ENCODE measurements at places on chromosomes 1 and 21.

- peaks cover 13% of the 10 kb centered on the region for H3K4me1 ChIP-seq
- no peaks in the 10 kb centered on the region for H3K27me3 ChIP-seq
Measured at GRCh38 chr1:147545133-147545532, 3.8 kb downstream of the BCL9 start.

GRCh38 chr1:9389968-9390367 is 97.3 kb downstream of the SPSB1 start:
- H3K27ac ChIP-seq, result no peak overlapping the region
- peaks cover 6% of the 10 kb centered on the region for H3K4me1 ChIP-seq
- no peaks in the 10 kb centered on the region for H3K27me3 ChIP-seq
- H3K4me3 ChIP-seq, result no peak overlapping the region

DNA sequence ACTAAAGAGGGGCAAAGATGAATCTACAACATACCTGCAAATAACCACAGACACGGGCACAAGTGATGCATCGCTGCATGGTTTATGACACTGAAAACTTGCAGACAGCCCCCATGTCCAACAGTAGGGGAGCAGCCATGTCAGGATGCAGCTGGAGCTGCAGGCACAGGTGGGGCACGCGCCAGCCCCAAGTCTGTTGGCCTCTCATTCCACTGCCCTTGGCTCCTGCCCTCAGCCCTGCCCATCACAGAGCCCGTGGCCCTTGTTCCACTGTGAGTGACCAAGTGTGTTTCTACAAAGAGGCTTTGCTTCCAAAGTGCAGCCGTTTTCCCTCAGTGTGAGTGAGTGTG is 3.2 kb upstream of the PADI4 start:
- no peak for DNase-seq
- H3K36me3 ChIP-seq, result no peaks in the 10 kb centered on the region
- no peak overlapping the region for H3K27ac ChIP-seq
- H3K27me3 ChIP-seq, result no peaks in the 10 kb centered on the region
- no peak overlapping the region for H3K4me3 ChIP-seq
- H3K4me1 ChIP-seq, result no peaks in the 10 kb centered on the region

DNA sequence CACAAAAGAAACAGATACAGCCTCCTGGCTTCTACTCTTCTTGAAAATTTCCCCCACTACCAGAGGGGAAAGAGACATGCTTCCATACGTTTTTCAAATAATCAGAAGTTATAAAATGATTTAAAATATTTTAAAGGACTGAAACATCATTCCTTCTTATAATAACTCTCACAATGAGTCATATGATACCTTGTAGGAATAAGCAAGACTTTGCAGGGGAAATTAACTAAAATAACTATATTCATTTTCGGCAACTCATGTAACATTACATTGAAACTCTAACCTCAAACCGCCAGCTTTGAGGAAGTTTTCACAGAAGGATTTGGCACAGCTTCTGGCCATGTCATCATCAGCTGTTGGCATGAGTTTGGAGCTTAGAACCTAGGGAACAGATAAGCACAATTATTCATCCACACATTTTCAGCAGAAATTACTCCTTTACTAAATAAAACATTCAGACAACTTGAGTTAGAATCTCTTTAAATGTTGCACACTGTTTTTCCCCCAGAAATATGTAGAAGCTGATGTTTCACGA is 85.9 kb downstream of the USP24 start:
- no peak for DNase-seq
- H3K36me3 ChIP-seq, result peaks cover 82% of the 10 kb centered on the region
- no peak overlapping the region for H3K4me3 ChIP-seq
- H3K4me1 ChIP-seq, result peaks cover 8% of the 10 kb centered on the region
- H3K27me3 ChIP-seq, result no peaks in the 10 kb centered on the region

DNA sequence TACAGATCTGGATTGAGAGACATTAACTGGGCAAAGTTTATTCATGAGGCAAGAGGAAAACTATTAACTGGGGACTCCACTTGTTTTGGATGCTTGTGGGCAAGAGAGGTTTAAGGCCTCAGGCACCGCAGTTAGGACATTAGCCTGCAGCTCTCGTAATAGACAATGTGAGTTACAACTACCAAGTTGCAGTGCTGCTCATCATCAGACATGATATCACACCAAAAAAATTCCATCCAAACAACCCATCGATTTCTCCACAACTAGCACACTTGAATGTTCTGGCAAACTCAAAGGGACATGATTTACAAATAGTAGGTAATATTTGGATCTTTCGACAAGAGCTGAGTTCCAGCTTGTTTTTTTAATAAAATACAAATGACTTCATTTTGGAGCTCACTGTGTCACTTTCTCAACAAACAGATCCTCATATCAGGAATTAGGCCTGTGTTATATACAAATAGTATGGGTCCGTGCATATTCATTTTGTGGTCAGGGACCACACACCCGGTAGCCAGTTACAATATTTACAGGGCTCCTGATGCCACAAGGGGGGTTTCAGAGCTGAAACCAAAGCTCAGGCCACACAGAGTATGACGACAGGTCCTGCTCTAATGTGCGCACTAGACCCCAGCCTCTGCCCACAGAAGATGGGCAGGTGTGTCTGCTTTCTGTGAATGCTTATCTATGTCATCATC is 128.0 kb downstream of the TGFBR3 start:
- H3K27ac ChIP-seq, result no peak overlapping the region
- H3K4me1 ChIP-seq, result no peaks in the 10 kb centered on the region
- H3K36me3 ChIP-seq, result no peaks in the 10 kb centered on the region
- no peak overlapping the region for H3K4me3 ChIP-seq
- H3K27me3 ChIP-seq, result no peaks in the 10 kb centered on the region

DNA sequence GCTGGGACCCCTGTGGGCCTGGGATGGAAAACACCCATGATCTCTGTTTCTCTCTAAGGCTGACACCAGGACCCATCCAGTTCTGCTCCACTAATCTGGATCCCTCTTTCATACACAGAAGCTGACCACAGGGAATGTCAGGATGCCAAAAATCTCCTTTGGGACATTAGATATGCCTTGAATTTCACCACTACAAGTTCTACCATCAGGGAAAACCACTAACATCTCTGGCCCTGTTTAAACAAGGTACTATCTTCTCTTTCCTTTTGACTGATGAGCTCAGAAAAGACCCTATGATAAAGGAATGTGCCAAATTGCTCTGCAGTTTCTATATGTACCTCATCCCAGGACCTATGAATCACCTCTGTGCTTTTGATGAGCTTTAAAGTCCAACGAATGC is 10.2 kb upstream of the PLXNA2 start:
- peak overlapping the region; percentile 34 for H3K27ac ChIP-seq
- no peaks in the 10 kb centered on the region for H3K36me3 ChIP-seq
- no peaks in the 10 kb centered on the region for H3K27me3 ChIP-seq
- H3K4me3 ChIP-seq, result no peak overlapping the region
- no peaks in the 10 kb centered on the region for H3K4me1 ChIP-seq

DNA sequence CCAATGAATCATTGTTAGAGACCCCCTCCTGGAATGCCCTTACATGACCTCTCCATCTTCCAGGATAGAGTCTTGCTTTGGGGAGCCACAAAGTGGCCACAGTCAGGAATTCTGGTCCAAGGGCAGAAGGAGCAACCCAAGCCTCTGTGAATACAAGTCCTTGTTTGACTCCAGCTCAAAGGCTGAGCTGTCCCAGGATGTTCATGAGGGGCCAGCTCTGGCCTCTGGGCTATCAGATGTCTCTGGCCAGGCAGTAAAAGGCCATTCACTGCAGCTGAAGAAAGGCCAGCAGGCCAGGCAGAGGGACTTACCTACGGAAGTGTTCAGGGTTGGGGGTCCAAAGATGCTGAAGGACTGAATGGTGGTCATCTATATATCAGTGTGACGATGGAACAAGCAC is 98.3 kb upstream of the IPO9 start:
- no peak for DNase-seq
- H3K36me3 ChIP-seq, result no peaks in the 10 kb centered on the region
- no peak overlapping the region for H3K4me3 ChIP-seq
- peaks cover 7% of the 10 kb centered on the region for H3K4me1 ChIP-seq

- DNase-seq, result peak; percentile 35
- peaks cover 39% of the 10 kb centered on the region for H3K4me1 ChIP-seq
- H3K27me3 ChIP-seq, result no peaks in the 10 kb centered on the region
- H3K36me3 ChIP-seq, result no peaks in the 10 kb centered on the region
Measured at GRCh38 chr21:29342363-29342957, 43.7 kb downstream of the BACH1 start.

DNA sequence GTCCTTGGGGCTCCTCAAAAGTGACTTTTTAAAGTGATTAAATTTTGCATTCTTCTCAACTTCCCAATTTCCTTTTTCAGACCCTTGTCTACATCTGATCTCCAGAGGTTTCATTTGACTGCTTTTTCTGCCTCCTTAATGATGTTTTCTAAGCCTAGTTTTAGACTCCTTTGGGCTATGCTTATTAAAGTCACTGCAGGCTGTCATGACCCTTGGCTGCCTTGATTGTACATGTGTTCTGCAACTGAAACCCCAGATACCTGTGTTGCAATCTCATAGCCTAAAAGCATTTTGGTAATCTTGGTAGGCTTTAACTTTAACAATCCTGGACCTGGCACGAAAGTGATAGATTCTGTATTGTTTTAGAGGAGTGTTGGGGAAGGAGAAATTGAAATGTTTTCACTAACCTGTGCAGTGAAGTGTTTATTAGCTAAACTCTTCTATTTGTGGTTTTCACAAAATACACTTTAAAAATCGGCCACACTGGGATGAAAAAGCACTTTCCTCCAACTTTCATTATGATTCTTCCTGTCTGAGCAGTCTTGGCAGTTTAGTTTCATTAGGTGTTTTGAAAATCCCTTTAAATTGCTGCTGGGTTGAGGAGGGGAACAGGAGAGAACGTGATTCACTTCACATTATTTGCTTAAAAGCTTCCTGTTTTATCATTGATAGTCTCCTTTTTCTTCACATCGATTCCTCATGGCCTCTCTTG is 4.9 kb downstream of the MACO1 start:
- H3K27me3 ChIP-seq, result no peaks in the 10 kb centered on the region
- no peak overlapping the region for H3K4me3 ChIP-seq
- no peaks in the 10 kb centered on the region for H3K36me3 ChIP-seq
- H3K4me1 ChIP-seq, result peaks cover 20% of the 10 kb centered on the region
- H3K27ac ChIP-seq, result peak overlapping the region; percentile 38
- DNase-seq, result no peak

DNA sequence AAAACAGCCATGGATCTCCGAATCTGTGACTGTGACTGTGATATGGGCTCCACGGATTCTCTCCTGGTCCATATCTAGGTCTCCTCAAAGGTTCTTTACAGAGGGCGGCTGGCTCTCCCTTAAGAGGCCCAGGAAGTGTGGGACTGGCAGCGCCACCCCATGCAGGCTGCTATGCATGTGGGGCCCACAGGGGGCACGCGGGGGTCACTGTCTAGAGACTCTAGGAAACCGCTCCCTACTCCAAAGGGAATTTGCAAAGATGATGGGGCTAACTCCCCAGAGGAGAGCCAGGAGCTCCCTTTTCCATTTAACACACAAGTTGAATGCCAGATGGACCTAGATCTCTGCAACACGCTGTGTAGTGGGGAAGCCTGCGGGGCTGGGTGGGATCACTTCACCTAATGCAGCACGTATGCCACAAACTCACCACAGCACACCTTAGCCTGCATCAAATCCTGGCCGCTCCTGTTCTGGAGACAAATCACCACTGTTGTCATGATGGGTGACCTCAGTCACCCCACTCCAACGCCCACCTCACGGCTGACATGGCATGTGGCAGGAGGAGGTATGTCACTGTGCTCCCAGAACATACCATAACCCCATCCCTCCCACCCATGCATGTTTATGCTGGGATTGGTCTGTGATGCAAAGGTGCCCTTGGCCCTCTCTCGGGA is 61.7 kb downstream of the SLC45A1 start:
- peak overlapping the region; percentile 39 for H3K27ac ChIP-seq
- H3K4me1 ChIP-seq, result peaks cover 57% of the 10 kb centered on the region
- H3K4me3 ChIP-seq, result no peak overlapping the region
- no peaks in the 10 kb centered on the region for H3K36me3 ChIP-seq
- no peak for DNase-seq

GRCh38 chr1:207811319-207811718 is 59.5 kb downstream of the CD46 start:
- no peaks in the 10 kb centered on the region for H3K27me3 ChIP-seq
- H3K36me3 ChIP-seq, result peaks cover 79% of the 10 kb centered on the region
- peaks cover 58% of the 10 kb centered on the region for H3K4me1 ChIP-seq
- peak overlapping the region; percentile 98 for H3K27ac ChIP-seq
- DNase-seq, result peak; percentile 58

DNA sequence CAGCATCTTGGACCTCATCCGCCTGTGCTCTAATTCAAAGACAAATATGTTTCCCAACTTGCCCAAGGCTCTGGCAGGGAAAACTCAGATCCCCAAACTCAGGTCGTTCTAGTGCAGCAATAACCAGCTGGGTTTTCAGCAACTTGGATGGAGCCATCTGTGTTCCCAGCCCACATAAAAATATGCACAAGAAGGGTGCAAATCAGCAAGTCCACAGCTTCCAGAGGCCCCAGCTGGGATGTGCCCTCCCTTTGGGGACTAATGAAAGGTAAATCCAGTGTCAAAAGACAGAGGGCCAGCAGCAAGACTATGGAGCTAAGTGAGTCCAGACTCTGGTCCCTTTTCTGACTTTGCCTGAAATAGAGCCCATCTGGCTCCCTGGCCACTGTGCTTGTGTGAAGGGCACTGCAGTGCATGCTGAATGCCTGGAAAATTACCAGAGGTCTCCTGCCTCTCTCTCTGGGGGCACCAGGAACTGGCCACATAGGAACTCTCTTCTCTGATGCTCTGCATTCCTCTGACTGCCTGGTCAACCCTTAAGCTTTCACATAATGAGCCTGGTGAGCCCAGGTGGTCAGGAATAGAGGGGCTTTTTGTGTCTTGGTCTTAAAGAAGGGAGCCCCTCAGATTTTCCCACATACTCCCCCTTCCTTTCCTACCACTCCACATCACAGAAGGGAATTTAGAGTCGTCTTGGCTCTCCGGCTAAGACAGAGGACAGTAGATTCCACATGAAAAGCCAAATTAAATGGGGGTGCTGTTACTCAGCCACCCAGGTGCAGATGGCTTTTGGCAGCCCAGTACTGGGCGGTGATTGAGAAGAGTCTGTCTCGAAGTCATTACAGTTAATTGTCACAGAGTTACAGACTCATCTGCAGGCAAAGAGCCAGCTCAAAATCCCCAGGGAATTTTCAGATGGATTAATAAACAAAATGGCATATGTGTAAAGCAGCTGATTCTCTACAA is 88.1 kb upstream of the C1orf21 start:
- no peaks in the 10 kb centered on the region for H3K36me3 ChIP-seq
- H3K27me3 ChIP-seq, result no peaks in the 10 kb centered on the region

DNA sequence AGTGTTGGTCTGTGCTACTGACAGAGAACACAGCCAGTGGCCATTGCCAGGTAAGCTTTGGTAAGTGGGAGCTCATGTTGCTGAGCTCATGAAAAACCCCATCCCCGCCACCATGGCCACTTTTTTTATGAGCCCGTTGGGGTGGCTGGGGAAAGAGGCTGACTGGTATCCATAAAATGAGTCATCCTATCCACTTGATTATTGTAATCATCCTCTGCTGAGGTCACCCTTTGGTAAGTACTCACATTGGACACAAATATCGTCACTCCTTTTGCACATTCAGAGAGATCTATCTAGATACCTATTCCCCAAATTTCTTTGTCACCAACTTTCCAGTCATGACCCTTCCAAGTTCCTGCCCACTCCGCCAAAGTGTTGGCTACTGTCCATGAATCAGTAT is 22.0 kb downstream of the SLAMF7 start:
- no peak for DNase-seq
- no peak overlapping the region for H3K27ac ChIP-seq
- no peaks in the 10 kb centered on the region for H3K4me1 ChIP-seq

GRCh38 chr1:116514708-116515525 is 55.9 kb downstream of the CD58 start:
- peaks cover 5% of the 10 kb centered on the region for H3K36me3 ChIP-seq
- no peak for DNase-seq
- no peaks in the 10 kb centered on the region for H3K27me3 ChIP-seq
- H3K27ac ChIP-seq, result no peak overlapping the region
- no peaks in the 10 kb centered on the region for H3K4me1 ChIP-seq
- H3K4me3 ChIP-seq, result no peak overlapping the region

All from ascending aorta (tissue), 2 donors.